ENCODE measurements at places on chromosomes 12 and 14.

DNA sequence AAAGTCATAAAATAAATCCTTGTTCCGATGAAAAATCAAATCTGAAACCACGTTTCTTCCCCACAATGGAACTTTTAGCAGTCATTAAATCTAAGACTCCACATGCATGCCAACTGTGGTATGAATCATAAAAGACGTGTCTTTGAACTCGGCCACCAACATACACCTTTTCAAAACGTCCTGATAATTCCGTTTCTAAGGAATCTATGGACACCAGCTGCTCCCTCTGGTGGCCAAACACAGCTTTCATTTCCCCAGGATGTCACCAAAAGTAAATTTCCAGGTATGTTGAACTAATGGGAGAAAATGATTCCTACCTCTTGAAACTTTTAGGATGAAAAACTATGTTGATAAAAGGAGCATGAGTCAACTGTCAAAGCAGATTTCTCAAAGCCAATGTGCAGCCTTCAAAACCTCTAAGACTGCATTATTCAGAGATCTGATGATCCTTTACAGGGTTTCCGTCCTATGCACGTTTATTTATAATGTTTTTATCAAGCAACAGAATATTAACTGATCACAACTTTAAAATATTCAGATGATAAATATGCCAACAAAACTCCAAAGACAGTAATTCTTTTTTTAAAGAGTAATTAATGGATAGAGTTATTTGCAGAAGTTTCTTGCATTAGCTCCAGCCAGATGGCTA, 96.2 kb downstream of the CIT start:
- DNase-seq = no peak

- no peak for DNase-seq
Measured at GRCh38 chr12:51867796-51868428, 19.4 kb upstream of the FIGNL2 start.

GRCh38 chr14:21414137-21414631, 30.4 kb upstream of the SUPT16H start:
- DNase-seq = no peak

GRCh38 chr14:51954657-51955056, 34.7 kb upstream of the RTRAF start:
- DNase-seq = no peak

- no peak for DNase-seq
Measured at GRCh38 chr14:51684760-51685159, 33.0 kb downstream of the FRMD6 start.

DNA sequence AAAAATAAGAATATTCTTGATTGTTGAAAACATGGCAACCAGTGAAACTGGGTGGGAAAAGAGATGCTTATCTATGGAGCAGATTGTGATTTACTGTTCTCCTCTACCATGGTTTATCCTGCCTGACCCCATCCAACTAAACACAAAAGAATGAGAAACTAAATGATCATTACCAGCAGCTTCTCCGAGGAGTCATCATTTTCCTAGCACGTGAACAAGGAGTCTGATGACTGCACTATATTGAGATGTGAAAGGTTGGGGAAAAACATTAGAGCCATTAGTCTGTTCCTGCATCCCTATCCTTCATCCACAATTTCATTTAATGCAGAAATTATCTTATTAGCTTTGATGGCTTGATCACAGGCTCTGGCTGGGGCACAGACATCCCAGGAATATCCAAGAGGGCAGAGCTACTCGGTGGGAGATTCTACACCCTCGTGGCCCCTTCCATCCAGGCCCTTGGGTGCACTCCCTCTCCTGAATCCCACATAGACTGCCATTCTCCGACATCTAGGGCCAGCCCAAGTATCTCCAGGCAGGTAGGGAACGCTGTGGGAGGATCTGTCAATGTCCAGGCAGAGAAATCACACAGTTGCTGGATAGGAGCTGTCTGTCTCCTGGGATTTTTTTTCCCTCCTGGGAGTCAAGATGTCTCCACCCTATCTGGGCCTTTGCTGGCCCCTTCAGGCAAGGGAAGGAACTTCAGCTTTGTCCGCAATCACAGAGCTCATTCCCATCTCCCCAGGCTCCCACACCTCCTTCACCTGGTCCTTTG, 43.3 kb upstream of the DHRS4 start:
- peak; percentile 42 for DNase-seq

DNA sequence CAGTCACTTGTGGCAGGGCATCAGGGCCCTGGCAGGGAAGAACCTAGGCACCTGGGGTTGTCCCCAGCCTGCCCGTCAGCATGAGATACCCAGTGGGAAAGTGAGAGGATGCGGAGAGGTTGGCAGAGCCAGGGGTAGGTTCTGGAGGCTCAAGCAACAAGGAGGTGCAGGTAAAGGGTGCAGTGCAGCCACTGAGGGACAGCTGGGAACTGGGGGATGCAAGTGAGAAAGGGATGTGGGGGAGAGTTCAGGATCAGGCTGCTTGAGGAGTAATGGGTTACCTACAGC, 18.7 kb downstream of the VASH1 start:
- no peak for DNase-seq

GRCh38 chr12:102513272-102513671, 32.9 kb upstream of the IGF1 start:
- DNase-seq = no peak

GRCh38 chr14:70651522-70651921, 9.8 kb downstream of the TTC9 start:
- DNase-seq = peak; percentile 33

DNA sequence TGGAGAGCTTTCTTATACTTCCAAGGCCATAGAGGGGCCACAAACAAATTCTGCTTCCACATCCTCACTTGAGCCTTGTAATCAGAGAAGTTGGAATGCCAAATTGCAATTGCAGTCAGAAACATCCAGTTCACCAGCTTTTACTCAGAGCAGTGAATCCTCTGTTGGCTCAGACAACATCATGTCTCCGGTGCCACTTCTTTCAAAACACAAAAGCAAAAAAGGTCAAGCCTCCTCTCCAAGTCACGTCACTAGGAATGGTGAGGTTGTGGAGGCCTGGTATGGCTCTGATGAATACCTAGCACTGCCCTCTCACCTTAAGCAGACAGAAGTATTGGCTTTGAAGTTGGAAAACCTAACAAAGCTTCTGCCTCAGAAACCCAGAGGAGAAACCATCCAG, 217.1 kb downstream of the AKAP6 start:
- no peak for DNase-seq

DNA sequence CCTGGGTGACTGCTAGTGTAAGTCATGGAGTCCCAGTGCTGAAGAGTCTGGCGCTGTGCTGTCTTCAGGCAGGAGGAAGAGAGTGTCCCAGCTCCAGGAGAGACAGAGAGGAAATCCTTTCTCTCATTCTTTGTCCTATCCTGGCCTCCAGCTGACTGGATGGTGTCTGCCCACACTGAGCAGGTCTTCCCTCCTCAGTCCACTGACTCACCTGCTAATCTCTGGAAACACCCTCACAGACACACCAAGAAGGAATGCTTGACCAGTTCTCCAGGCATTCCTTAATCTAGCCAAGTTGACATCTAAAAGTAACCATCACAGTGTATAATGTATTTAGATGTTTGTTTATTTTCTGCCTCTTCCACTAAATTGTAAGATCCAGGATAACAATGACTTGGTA, 53.9 kb downstream of the EMP1 start:
- DNase-seq = no peak

DNA sequence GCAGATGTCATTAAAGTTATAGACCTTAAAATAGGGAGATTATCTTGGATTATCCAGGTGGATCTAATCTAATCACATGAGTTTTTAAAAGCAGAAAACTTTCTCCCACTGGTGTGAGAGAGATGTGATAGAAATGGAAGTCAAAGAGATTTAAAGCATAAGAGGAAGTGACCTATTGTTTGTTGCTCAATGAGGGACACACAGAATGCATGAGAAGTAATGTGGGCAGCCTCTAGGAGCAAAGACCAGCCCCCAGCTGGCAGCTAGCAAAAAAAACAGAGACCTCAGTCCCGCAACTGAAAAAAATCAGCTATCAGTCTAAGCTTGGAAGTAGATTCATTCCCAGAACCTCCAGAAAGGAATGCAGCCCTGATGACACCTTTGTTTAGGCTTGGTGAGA, 24.6 kb upstream of the ANP32D start:
- DNase-seq = no peak

- no peak for DNase-seq
Measured at GRCh38 chr12:52754135-52754534, 23.0 kb downstream of the KRT76 start.

DNA sequence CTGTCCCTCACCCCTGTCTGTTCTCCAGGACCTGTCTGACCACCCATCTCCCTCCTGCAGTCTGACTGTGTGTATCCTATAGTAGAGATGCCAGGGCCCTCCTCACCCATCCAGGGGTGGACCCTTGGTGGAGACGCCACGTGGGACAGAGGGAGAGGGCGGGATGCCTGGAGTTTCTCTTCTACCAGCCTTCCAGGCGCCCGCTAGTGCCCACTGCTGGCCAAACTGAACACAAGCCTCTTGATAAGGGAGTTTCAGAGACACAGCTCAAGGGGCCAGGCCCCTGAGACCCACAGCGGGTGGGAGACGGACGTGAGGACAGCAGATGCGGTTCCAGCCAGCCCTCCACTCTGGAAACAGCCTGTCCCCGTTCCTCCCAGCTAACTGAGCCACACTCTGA, 147.3 kb downstream of the RBM19 start:
- no peak for DNase-seq

GRCh38 chr12:6827437-6827911, 733 bp upstream of the P3H3 start:
- peak; percentile 73 for DNase-seq

- DNase-seq = peak; percentile 78
Measured at GRCh38 chr14:96275177-96276112, 19.4 kb downstream of the BDKRB1 start.

GRCh38 chr12:42961395-42961794, 371.8 kb upstream of the PRICKLE1 start:
- DNase-seq = no peak

DNA sequence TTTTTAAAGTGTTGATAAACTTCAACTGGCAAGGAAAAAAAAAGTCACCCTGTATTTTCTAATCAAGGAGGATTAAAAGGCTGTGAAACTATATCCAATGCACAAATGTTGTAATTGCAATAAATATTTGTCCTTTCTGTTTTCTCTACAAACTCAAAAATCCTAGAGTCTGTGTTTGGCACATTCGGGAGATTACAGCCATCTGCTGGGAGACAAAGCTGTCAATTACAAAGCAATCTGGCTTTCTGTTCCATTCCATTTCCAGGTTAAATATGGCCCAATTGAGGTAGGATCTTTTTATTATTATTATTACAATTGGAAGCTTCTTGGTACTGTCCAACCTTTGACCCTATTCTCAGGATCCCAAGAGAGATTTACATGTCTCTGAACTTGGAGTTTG, 295.9 kb downstream of the DIO2 start:
- no peak for DNase-seq

- DNase-seq = no peak
Measured at GRCh38 chr12:5633106-5633505, 201.2 kb downstream of the NTF3 start.

DNA sequence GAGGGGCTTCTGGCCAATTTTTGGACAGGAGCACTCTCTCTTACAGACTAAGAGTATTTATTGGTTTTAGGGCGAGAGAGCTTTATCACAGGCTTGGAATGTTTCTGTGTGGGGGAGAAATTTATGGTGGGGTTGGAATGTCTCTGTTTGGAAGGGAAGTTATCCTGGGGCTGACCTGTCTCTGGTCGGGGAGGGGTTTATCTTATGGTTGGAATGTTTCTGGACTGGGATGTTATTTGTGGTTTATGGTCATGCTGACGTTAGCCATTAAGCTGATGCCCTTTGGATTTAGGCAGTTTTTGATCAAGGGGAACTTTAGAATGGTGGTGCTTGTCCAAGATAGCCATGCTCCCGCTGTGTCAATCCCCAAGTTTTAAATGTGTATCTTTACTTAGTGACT, 614.8 kb downstream of the DIO2 start:
- DNase-seq = no peak

Measured in activated CD4-positive, alpha-beta memory T cell treated with anti-CD3 and anti-CD28 coated beads for 36 hours (primary cell).